SK-N-SH (cell line): ENCODE measurements at places on chromosomes 2 and 18. TPM values are rescaled to one million over a fixed set of nuclear protein-coding genes. Genes with fewer than 3 reads are reported as not detected.

- H3K36me3 ChIP-seq = peaks cover 69% of the 10 kb centered on the region
- no peak for DNase-seq
- no peaks in the 10 kb centered on the region for H3K27me3 ChIP-seq
Observed at GRCh38 chr2:24245986-24246776, 71.3 kb downstream of the FAM228A start.

DNA sequence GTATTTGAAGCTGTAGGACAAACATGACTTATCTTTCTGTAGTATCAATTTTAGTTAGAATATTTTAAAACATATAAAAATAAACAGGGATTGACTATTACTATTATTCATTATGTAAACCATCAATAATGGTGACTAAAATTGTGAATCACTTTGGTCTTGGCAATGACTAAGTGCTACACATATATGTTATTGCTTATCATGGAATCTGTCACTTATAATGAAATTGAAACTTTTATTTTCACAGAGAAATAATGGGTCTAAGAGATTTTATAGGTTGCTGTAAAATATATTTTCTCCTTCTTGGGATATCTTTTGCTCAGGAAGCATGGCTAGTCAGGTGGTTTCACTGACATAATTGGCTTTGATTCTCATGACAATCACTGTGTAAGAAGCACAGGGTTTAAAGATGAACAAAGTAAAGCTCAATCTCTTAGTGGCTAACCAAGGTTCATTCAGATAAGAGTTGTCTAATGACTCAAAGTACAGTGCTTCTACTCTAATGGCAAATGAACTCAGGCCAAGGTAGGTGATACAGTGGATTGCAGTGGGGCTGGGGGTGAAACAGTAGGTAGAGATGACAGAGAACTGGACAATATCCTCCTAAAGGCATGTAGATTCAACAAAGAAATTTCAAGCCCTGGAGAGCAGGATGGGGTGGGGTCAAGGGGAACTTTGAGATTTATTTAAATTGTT lies 98.6 kb upstream of the FANCL start:
- H3K4me1 ChIP-seq = no peaks in the 10 kb centered on the region
- no peak for DNase-seq
- no peak overlapping the region for H3K4me3 ChIP-seq
- H3K36me3 ChIP-seq = no peaks in the 10 kb centered on the region

DNA sequence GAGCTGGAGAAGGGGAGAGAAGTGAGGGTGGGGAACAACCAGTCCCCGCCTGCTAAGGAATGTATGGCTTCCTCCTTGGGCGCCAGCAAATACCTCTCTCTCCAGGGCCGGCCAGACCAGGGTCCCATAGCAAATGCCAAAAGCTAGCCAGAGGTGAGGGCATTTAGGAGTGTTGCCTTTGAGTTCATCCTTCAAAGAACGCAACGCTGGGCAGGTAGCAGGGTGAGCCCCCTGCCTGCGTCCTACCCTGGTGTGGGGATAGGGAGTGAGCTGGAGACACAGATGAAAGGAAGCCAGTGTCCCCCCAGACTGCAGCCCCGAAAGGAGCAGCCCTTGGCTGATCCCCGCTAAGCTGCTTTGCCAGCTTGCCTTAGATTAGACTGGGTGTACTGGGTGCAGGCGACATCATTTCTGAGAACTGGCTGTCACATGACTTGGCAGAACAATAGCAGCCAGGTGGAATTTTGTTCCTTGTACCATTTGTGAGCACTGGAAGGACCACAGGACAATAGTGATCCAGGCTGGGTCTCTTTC lies 40.4 kb downstream of the KLHL29 start:
- H3K27me3 ChIP-seq = no peaks in the 10 kb centered on the region
- no peaks in the 10 kb centered on the region for H3K36me3 ChIP-seq
- no peak overlapping the region for H3K4me3 ChIP-seq

DNA sequence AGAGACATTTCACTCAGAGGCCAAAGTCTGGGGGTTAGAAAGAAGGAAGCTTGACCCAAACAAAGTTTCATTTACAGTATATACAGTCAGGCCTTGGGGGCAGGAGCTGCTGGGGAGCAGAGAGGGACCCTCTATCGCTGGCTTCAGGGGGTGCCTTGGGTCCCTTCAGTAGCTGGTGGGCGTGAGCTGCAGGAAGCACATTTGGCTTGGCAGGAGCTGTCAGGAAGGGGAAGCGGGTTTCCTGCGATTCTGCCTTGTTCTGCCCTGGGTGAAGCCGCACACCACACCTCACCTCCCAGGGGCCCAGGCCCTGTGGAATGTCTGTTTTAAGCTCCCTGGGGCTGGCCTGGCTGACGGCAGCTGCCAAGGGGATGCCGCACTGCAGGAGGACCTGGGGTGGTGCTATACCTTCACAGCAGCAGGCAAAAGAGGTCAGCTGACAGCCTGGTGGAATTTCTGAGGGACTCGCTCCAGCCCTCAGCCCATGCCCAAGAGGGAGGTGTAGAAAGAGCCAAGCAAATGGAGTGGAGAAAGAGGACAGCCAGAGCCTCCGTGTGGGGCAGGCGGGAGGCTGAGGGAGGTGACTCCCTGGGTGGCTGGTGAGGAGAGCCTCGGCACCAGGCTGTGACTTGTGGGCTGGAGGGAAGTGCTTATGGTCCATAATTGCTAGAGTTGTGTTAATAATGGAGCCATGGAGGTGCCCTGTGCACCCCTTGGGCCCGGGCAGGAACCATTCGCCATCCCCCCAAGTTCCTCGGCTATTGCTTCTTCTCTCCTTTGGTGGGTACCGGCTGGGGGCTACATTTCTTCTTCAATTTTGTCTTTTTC lies 43.9 kb downstream of the PSD4 start:
- H3K27me3 ChIP-seq = no peaks in the 10 kb centered on the region
- H3K27ac ChIP-seq = no peak overlapping the region
- no peak overlapping the region for H3K4me3 ChIP-seq
- no peak for DNase-seq

DNA sequence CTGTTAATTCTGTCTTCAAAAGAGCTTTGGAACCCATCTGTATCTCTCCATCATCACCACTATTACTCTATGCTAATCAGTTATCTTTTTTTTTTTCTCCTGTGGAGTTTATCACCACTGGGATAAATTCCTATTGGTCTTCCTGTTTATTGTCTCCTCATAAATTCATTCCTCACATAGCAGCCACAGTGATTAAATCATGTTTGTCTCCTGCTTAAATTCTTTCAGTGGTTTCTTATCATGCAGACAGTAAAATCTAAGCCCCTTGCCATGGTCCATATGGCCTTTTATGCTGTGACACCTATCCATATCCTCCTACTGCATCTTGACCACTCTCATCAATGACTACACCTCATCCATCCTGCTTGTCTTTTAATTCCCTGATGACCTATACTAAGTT lies 239.8 kb upstream of the ZEB2 start:
- no peak overlapping the region for H3K4me3 ChIP-seq
- no peak for DNase-seq
- H3K27me3 ChIP-seq = no peaks in the 10 kb centered on the region
- H3K4me1 ChIP-seq = no peaks in the 10 kb centered on the region

DNA sequence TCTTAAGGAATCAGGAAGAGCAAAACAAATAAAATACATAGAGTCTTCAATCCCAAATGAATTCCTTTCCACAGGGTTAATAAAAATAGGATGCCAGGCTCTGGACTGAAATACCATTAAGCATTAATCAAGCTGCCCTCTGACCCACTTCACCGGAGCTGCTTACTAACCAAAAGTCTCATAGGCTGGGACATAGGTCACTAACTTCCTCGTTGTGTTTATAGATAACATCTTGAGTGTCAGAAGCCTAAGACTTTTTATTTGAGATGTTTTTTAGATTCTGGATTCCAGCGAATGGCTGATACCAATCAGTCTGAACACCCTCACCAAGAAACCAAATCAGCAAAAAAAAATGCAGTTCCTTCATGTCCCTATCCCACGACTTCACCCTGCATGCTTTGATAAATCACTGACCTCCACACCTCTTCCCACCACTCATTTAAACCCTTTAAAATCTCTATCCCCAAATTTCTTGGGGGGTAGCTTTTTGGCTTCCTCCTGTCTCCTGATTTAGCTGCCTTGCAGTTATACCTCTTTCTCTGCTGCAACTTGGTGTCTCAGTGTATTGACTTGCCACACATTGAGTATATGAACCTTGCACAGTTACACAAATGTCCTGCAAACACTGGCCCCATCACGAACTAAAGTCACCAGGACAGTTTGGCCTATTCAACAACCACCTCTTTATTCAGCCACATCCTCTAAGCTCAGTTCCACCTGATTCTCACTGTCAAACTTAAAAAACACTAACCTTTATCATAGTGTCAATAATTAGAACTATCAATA lies 399.3 kb downstream of the METTL4 start:
- no peak for DNase-seq
- H3K36me3 ChIP-seq = no peaks in the 10 kb centered on the region
- H3K27ac ChIP-seq = peak overlapping the region; percentile 44; the same call in 1 of the 2 replicates
- H3K27me3 ChIP-seq = no peaks in the 10 kb centered on the region

DNA sequence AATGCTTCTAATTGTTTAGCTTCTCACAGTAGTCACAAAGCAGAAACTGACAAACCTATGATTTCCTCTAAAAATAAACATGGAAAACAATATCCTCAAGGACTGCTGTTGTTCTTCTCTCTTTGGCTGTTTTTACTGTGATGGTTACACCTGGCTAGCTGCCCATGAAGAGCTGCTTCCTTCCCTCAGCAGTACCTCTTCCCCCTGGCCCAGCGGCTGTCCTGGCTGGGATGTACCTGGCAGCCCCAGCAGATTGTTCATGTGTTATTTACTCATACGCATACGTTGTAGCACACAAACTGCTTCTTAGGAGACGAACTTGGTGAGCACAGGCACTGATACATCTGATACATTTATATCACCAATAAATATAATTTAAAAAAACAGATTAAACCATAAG lies 27.4 kb downstream of the NEMP2 start:
- H3K36me3 ChIP-seq = no peaks in the 10 kb centered on the region
- no peaks in the 10 kb centered on the region for H3K27me3 ChIP-seq
- DNase-seq = no peak
- no peak overlapping the region for H3K4me3 ChIP-seq
- H3K4me1 ChIP-seq = no peaks in the 10 kb centered on the region

GRCh38 chr2:216181351-216181750 lies 72.2 kb downstream of the XRCC5 start:
- no peak overlapping the region for H3K4me3 ChIP-seq
- peak overlapping the region; percentile 32; the same call in 1 of the 2 replicates for H3K27ac ChIP-seq
- H3K36me3 ChIP-seq = peaks cover 77% of the 10 kb centered on the region

- no peak for DNase-seq
- H3K4me3 ChIP-seq = no peak overlapping the region
- H3K27ac ChIP-seq = no peak overlapping the region
Observed at GRCh38 chr2:214934006-214934405, 124.5 kb upstream of the BARD1 start.

DNA sequence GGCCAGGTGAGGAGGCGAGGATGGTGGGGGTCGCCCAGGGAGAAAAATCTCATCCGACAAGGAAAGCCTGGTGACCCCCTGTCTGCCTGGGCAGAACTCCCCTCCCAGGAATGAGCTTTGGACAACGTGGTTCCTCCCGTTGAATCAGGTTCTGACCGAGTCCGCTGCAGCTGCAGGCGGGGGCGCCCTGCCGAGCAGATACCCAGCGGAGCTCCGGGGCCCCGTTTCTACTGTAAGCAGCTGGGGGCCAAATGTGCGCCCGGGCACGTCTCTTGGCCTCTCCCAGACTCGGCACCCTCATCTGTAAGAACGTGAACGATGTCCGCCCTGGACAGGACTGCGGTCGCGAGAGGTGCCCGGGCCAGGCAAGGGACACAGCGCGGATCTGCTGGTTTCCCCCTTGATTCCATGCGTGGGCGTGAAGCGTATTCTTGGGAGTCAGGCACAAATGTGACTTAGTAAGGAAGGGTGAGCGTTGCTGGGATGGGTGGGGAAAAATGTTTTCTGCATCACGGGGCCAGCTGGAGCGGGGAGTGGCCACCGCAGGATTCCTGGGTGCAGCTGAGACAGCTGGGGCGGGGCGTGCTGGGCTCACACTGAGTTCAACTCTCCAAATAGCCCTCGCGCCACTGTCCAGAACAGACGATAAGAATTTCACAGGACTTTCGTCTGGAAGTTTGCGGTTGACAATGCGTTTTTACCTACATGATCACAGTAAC lies 20.2 kb upstream of the TUBB6 start:
- H3K27ac ChIP-seq = 0 out of 2 replicates have a peak overlapping the region, but pooled peaks have one; percentile 24
- peak; percentile 55 for DNase-seq
- peaks cover 15% of the 10 kb centered on the region; the same call in 1 of the 2 replicates for H3K4me1 ChIP-seq
- H3K36me3 ChIP-seq = no peaks in the 10 kb centered on the region

DNA sequence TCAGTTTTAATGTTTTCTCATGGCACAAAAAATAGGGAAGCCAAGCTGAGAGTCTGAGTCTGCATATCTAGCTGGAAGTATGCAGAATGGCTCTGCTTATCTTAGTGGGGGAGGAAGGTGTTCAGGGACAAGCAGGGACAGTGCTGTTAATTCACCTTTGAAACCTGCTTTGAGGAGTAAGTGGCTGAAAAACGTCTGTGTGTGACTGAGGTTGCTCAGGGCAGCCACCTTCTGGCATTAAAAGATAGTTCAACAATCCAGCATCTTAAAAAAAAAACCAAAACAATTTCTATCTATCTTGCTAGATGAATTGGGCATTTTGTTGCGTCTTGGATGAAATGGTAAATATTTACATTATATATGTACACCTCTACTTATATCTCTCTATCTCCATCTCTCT lies 2.0 kb upstream of the TRPM8 start:
- no peaks in the 10 kb centered on the region for H3K36me3 ChIP-seq
- H3K27me3 ChIP-seq = peaks cover 4% of the 10 kb centered on the region; the same call in 1 of the 2 replicates
- no peak overlapping the region for H3K4me3 ChIP-seq
- DNase-seq = peak; percentile 32
- H3K4me1 ChIP-seq = peaks cover 3% of the 10 kb centered on the region; the same call in 1 of the 2 replicates
- no peak overlapping the region for H3K27ac ChIP-seq

DNA sequence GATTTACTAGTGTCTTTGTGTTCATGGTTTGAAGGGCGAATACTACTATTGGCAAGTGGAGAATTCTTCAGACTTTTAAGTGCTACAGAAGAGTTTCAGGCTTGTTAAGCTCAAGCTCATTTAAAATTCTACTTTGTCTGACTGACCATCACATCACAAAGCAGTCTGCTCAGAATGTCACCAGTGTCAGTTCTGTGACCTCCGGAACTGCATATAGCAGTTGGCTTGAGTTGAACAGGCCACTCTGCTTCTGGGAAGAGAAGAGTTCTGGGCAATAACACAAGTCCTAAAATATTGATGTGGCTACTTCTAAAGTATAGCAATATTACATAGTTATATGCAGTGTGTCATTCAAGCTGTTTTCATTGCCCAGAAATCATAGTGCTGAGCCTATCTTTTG lies 245.0 kb upstream of the BOD1L2 start:
- no peak overlapping the region for H3K27ac ChIP-seq
- no peak for DNase-seq
- H3K4me1 ChIP-seq = no peaks in the 10 kb centered on the region
- H3K36me3 ChIP-seq = no peaks in the 10 kb centered on the region

DNA sequence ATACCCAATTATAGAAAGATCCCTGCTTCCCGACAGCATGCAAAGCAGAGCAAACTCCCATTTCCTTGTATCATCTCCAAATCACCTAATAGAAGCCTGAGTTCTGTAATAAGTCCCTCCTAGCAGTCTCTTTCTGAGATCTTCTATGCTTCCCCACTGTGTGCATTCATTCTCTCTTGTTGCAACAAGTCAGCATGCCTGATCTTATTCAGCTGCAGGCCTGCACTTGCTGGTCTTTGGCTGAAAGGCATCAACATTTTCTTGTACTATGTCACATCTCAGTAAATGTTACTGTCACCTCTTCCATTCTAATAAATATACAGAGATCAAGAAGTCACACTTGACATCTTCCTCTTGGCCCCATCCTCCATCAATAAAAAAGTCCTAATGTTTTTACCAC lies 449.9 kb upstream of the MEX3C start:
- no peak for DNase-seq
- no peaks in the 10 kb centered on the region; the same call in 1 of the 2 replicates for H3K27me3 ChIP-seq
- no peak overlapping the region for H3K4me3 ChIP-seq

- no peak for DNase-seq
- no peaks in the 10 kb centered on the region for H3K4me1 ChIP-seq
- no peaks in the 10 kb centered on the region for H3K27me3 ChIP-seq
Observed at GRCh38 chr2:167534443-167534842, 646.2 kb downstream of the XIRP2 start.

Gene ADD2
- polyA plus RNA-seq = 0.30 and 0.50 TPM in 2 replicates

Gene GLI2
- polyA plus RNA-seq = 2.0 and 3.4 TPM in 2 replicates

Gene RUFY4
- not detected in 2 replicates for polyA plus RNA-seq
